Suppressor macrophage treated with lipopolysaccharide for 1 hour (primary cell): ENCODE measurements at places on chromosomes 2 and 18.

- DNase-seq: no peak
These were observed 115.4 kb upstream of the PKDCC start for GRCh38 chr2:41932241-41933045.

DNA sequence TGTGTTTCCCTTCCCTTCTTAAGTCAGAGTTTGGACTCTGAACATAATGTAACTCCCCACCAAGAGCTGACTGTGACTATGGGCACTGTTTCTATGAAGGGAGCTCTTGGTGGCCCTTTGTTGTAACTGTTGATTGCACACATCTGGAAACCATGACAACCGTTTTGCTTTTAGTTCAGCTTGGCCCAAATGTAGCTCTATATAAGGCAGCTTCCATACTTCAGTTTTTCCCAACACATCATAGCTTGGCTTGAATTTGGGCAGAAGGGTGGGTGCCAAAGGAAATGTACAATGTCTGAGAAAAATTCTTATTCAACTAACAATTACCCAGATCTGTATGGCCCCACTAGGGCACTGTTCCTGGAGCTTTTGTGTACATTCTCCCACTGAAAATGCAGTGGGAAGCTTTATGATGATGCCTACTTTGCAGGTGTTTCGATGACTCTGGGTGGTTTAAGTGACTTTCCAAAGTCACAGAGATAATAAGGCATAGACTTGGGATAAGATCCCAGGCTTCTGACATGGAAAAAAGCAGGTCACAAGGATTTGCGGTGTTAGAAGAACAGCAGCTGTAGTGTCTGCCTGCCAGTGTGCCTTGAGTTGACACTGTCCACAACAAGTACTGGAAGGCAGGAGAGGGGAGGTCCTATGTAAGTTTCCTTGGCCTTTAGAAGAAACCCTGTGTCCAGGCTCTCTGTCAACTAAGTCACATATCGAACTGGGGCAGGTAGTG, 2.4 kb upstream of the CETN1 start:
- DNase-seq: no peak

- DNase-seq: no peak
These were observed 549.9 kb upstream of the ACVR2A start for GRCh38 chr2:147294825-147295392.

GRCh38 chr18:12474876-12475275, 67.1 kb downstream of the PRELID3A start:
- DNase-seq: no peak

DNA sequence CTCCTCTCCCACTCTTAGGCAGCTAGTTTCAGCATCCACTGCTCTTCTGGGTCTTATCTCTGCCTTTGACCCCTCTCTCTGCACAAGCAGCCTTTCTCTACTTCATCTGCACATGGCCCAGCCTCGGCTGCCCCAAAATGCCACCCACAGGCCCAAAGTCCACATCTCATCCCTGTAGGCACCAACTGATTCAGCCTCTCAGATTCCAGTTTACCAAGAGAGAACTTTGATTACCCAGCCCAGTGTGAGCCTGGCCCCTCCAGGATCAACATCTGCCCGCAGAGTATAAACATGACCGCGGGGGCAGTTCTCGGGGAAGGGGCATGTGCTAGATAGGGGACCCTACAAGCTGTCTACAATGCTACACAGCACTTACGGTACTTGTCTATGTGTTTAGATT, 141.7 kb downstream of the RTN4 start:
- no peak for DNase-seq

DNA sequence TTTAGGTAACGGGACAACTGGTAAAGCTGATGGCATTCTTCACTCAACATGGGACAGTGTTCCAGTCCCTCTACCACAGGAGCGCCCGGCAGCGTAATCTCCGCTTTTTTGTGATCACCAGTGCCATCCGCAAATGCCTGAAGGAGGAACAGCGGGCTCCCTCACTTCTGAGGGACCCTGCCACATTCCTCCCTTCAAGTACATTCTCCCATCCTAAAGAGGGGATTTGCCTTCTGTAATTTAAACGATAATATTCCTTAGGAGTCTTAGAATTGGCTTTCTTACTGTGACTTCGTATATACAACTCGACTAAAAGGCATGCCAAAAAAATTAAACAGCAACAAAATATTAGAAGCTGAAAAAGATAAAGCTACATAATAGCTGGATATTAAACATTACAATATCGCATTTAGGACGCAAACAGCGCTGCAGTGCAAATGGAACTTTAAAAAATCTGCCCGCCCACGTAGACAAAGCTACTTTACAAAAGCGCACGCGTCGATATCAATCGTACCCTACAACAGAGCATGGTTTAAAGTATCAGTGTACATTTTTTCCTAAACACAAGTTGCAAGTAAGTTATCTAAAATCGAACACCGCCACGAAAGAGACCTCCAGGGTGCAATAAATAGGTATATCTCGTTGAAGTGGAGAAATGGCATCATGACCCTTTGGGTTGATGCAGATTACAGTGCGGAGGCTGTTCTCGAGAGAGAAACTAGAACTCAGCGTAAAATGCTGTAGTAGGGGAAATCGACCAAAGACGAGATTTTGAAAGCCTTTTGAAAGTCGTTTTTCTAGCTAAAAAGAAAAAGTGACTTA, 2.3 kb upstream of the VSNL1 start:
- no peak for DNase-seq

DNA sequence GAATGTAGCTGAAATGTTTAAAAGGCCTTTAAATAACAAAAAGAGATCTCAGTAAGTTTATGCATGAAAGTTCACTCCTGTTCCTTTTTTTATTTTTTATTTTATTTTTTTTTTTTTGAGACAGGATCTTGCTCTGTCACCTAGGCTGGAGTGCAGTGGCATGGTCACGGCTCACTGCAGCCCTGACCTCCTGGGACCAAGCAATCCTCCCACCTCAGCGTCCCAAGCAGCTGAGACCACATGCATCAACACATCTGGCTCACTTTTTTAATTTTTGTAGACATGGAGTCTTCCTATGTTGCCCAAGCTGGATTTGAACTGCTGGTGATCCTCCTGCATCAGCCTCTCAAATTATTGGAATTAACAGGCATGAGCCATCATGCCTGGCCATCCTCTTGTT, 84.3 kb downstream of the KANSL1L start:
- DNase-seq: no peak

- no peak for DNase-seq
These were observed 78.0 kb upstream of the RPL31 start for GRCh38 chr2:100924122-100924519.

- DNase-seq: no peak
These were observed 4.1 kb downstream of the DSG3 start for GRCh38 chr18:31451625-31452024.

DNA sequence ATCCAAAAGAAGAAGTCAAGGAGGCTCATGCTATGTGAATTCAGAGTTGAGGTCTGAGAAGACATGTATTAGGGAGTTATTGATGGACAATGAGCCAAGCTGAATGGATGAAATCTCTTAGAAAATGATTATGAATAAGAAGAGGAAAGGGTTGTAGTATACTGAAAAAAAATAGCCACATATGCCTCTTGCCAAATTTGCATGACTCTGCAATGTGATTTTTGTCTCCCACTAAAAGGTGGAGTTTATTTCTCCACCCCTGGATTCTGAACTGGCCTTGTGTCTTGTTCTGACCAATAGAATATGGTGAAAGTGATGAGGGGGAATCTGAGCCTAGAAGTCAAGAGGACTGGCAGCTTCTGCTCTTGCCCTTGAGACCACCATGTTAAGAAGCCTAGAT, 8.6 kb upstream of the ERICH2 start:
- DNase-seq: no peak

DNA sequence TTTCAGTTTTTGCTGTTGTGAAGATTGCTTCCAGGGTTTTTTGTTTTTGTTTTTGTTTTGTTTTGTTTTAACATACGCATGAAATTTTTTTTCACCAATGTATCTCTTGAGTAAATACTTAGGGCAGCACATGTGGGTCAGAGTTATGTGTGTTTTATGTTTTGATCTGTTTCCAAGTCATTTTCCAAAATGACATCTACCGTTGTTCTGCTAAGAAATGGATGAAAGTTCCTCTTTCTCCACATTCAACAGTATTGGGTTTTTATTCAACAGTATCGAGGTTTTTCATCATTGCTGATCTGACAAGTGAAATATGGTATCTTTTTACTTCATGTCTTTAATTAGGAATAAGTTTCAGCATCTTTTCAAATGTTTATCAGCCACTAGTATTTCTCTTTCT, 16.7 kb downstream of the RNF144A start:
- no peak for DNase-seq

DNA sequence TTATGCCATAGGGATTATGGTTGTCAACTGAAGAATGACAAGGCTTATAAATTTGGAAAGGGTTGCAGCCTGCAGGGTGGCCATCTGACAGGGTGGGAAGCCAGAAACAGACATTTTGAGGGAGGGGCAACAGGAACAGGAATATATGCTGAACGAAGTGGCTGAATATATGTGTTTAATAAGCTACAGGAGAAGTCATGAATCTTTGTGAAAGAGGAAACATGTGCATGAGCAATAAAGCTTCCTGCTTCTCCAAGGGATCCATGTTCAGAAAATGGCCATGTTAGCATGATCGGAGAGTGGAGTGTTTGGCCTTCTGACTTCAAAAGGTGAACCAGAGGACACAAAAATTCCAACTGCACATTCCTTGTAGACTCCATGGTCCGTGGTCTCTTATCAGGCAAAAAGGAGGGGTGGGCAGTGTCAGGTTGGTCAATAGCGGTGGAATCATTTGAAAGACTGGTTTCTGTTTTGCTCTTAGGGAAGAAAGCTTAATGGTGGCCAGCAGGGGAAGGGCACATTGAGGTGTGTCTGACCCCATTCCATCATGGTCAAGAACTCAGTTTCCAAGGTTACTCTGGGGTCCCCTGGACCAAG, 144.1 kb downstream of the SOCS6 start:
- DNase-seq: no peak

DNA sequence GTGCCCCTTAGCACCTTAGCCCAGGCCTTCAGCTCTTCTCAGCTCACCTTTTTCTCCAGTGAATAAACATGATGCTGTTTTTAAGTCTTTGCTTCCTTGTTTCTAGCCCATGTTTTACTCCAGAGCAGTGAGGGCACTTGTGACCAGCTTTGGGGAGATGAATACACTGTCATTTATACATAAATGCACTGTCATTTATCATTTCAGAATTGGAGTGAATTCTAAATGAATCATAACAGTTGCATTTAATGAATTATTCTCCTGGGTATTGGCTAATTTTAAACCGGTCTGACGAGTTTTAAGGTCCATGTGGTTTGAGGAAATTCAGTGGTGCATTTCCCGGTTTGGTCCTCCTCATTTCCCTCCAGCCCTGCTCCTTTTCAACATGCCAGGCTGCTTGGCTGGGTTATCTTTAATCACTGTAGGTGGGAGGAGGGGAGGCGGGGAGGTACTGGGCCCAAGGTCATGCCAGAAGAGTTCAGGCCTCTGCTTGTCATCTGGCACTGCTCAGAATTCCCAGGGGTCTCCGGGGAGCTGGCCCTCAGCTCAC, 23.9 kb downstream of the PRKCE start:
- DNase-seq: no peak

DNA sequence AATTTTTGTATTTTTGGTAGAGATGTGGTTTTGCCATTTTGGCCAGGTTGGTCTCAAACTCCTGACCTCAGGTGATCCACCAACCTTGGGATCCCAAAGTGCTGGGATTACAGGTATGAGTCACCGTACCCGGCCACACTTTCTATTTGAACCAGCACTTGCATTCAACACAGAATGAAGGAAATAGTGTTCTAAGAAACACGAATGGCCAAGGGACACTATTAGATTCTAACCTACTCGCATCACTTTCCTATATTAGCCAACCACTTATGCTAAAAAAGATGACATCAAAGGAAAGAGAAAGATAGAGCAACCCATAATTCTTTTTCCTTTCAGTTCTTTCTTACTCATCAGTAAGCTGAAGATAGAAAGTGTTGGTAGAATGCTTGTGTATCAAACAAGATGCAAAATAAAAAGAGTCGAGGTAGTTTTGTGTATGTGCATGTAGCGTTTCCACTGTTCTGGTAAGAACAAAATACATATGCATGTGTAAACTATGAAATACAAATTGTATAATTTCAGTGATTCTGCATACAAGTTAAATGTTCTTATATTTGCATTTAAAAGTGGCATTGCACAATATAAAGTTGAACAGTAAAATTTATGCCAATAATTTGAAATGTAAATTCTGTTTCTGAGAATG, 247.6 kb downstream of the CDCA7 start:
- no peak for DNase-seq

- no peak for DNase-seq
These were observed 14.3 kb downstream of the RBMS1 start for GRCh38 chr2:160479269-160479668.

GRCh38 chr2:36059691-36060090, 295.9 kb upstream of the CRIM1 start:
- peak; percentile 12 for DNase-seq

- no peak for DNase-seq
These were observed 674.0 kb upstream of the CELF4 start for GRCh38 chr18:38239606-38240005.

GRCh38 chr2:27735263-27735904, 36.1 kb upstream of the MRPL33 start:
- peak; percentile 72 for DNase-seq

- no peak for DNase-seq
These were observed 702 bp downstream of the LMAN1 start for GRCh38 chr18:59358414-59358711.

GRCh38 chr18:29841631-29842030, 1200.9 kb downstream of the DSC3 start:
- DNase-seq: no peak

GRCh38 chr2:169834401-169834800, 7.1 kb downstream of the UBR3 start:
- no peak for DNase-seq

DNA sequence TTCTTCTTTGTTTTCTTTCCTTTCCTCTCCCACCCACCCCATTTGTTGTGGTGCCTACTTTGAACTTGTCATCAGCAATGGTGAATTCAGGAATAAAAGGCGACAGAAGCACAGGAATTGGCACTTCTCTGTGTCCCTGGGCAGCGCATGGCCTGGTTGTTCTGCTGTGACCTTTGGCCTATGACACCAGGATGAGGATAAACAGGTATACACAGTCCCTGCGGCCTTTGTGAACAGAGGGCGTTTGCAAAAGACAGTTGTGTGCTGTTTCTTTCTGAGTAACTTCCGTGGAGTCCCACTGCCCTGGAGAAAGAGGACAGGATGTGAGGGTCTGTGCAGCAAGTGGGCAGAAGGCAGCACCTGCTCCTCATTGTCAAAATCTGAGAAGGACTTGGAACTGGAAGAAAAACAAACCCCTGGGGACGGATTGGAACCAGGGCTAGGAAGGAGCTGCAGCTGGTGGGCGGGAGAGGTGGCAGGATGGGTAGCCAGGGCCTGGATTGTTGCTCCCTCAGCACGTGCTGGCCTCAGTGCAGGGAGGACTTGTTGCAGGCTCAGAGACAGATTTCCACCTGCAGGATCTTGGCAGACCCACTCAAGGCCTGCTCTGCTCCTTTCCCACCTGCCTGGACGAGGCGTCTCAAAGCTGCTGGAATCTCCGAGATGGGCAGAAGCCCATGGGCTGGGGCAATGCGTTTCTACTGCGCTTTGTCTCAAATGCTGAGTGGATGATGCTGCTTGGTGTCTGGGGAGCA, 159.5 kb downstream of the ACKR3 start:
- no peak for DNase-seq
